ENCODE measurements at places on chromosomes 1 and 21. TPM values are rescaled to one million over a fixed set of nuclear protein-coding genes. Genes with fewer than 3 reads are reported as not detected.

Gene AZIN2
- 0.65 TPM for total RNA-seq

Gene EDARADD
- total RNA-seq: under 0.01 TPM

Gene C8B
- total RNA-seq: not detected

Gene HPCA
- total RNA-seq: not detected

Gene HMGCS2
- not detected for total RNA-seq
